Activated T-helper 2 cell treated with anti-CD3 and anti-CD28 coated beads, Interferon-gamma antibody, Interleukin-2, Interleukin-4, amounts not matched to agents 10 μg/mL and 5 μg/mL and 100 μg/mL, durations not matched to agents 14 hours and 24 hours and 36 hours (primary cell): ENCODE measurements at places on chromosomes 16 and 17.
A peak's percentile ranks its signal among the peaks of the same experiment; 100 is the strongest.

- no peak overlapping the region for H3K4me3 ChIP-seq
- H3K27me3 ChIP-seq = no peaks in the 10 kb centered on the region
- H3K4me1 ChIP-seq = peaks cover 7% of the 10 kb centered on the region
- H3K27ac ChIP-seq = no peak overlapping the region
- DNase-seq = no peak
Measured at GRCh38 chr17:21173543-21173942, 40.4 kb downstream of the TMEM11 start.

DNA sequence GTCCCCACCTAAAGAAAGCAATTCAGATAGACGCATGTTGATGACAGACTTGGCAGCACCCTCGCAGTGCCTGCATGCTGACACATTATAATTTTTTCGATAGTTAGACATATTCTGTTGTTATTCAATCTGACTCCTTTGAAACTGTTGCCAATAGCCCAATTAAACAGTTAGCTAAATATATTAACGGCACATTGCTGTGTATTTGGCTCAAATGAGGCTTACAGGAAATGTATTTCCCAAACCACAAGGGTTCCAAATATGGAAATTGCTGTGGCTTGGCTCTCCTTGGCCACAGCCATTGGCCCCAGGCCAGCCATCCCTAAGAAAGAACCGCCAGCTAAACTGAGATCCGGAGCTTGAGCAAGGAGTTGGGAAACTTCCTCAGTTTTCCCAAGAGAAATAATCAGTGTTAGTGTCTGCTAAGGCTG, 31.1 kb downstream of the C16orf82 start:
- H3K27me3 ChIP-seq = peaks cover 24% of the 10 kb centered on the region
- no peak overlapping the region for H3K27ac ChIP-seq
- no peak overlapping the region for H3K4me3 ChIP-seq

DNA sequence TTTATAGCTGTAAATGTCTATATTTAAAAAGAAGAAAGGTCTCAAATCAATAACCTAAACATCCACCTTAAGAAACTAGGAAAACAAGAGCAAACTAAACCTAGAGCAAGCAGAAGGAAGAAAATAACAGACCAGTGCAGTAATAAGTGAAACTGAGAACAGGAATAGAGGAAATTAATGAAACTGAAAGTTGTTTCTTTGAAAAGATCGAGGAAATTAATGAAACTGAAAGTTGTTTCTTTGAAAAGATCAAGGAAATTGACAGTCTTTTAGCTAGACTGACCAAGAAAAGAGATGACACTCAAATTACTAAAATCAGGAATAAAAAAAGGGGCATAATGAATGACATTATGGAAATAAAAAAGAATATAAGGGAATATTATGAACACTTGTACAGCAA, 46.4 kb downstream of the SLFN5 start:
- H3K27me3 ChIP-seq = peaks cover 29% of the 10 kb centered on the region
- H3K4me3 ChIP-seq = peak overlapping the region; percentile 34
- no peak for DNase-seq
- peaks cover 12% of the 10 kb centered on the region for H3K36me3 ChIP-seq
- peaks cover 42% of the 10 kb centered on the region for H3K4me1 ChIP-seq
- H3K27ac ChIP-seq = peak overlapping the region; percentile 29

- H3K4me1 ChIP-seq = no peaks in the 10 kb centered on the region
- DNase-seq = no peak
- H3K4me3 ChIP-seq = no peak overlapping the region
Measured at GRCh38 chr17:71192039-71192555, 928.7 kb upstream of the SOX9 start.

DNA sequence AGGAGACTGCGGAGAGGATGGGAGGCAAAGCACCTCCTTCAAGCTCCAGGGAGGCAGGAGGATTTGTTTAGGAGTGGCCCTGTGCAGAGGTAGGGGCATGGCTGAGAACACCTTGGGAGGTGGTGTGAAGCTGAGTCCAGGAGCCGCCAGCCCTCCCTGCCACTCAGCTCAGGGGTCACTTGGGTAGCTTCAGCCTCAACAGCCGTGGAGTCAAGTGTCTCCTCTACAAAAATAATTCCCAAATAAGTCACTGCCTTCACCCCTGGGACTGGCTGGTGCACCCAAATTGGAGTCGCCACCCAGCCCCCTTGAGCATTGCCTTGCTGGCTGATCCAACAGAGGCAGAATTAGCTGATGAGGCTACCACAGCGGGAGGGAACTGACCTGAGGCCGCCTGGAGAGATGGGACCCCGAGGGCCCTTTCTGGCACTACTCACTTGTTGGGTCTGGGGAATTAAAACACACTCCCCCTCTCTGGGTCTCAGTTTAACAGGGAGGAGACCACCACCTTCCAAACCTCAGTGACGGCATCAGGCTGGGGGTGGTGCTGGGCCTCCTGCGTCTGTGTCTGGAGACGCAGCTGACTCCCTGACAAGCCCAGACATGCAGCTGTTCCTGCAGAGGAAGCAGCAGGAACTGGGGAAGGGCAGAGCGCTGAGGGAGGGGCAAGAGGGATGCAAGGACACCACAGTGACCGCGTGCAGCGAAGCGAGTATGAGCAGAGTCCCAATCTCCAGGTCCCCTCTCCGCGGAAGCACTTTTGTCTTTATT, 87.9 kb upstream of the TOB1 start:
- H3K4me1 ChIP-seq = peaks cover 9% of the 10 kb centered on the region
- no peak for DNase-seq
- H3K36me3 ChIP-seq = no peaks in the 10 kb centered on the region

DNA sequence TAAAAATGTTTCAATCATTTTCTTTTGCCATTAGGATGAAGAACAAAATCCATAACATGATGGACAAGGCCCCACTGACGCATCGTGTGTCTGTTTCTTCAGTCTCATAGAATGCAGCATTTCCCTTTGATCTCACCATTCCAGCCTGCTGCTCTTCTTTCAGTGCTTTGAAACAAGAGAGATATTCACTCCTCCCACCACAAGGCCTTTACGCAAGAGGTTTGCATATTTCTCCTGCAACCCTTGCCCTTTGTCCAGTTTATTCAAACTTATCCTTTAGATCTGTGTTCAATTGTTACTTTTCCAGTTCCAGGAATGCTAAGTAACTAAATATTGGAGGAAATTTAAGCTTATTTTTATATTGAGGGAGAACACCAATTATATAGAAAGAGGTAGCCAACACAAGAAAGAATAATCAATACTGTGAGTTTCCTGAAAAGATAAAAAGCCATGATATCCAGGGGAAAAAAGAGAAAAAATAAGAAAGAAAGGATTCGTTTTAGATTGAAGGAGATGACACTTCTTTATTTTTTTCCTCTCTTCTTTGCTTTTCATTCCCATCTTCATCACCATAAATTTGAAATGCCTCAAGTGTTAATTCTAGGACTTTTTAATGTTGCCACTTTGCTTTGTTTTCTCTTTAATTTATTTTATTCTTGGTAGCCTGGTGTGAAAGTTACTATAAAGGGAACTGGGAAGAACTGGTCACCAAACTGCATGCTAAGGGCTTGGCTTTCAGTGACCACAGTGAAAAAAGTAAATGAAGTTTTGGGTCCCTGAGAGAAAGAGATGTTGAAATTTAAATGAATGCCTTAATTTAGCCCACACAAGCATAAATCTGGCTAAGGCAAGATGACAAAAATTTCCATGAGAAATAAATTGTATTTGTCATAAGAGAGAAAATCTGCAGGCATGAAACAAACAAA, 102.1 kb downstream of the KIF2B start:
- no peaks in the 10 kb centered on the region for H3K27me3 ChIP-seq
- H3K4me1 ChIP-seq = no peaks in the 10 kb centered on the region
- DNase-seq = no peak
- no peaks in the 10 kb centered on the region for H3K36me3 ChIP-seq
- H3K27ac ChIP-seq = no peak overlapping the region

DNA sequence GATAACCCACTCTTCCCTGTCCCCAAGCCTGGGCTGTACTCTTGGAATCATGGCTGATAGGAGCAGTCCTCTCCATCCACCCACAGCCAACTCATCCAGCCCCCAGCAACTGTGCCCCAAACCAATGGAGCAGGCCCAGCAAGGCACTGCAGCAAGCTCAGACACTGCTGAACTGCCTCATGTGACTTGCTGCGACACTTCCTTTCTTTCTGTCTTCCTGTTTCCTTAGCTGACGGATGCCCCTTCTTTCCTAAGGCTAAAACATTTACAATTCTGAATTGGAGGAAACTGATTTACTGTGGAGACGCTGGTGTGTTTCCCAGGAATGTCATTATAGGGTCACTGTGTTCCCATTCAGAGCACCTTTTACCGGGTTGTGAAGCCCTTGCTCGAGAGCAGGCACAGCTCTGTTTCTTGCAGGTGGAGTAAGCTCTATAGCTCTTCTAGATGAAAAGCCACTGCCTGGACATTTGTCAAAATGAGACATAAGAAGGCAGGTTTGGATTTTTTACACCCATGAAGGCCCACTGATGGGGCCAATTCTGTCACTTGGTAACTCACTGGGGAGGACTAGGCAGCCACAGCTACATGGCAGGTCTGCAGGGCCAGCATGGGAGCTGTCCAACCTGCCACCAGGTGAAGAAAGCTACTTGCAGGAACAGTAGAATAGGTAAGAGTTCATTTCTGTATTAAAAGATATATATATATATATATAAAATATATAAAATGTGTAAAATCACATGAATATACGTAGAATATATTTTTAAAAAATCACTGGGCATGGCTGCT, 27.4 kb downstream of the TMEM11 start:
- H3K4me3 ChIP-seq = no peak overlapping the region
- no peak overlapping the region for H3K27ac ChIP-seq
- H3K36me3 ChIP-seq = peaks cover 30% of the 10 kb centered on the region
- peaks cover 5% of the 10 kb centered on the region for H3K4me1 ChIP-seq
- no peaks in the 10 kb centered on the region for H3K27me3 ChIP-seq
- no peak for DNase-seq

- DNase-seq = peak; percentile 51
- peaks cover 14% of the 10 kb centered on the region for H3K36me3 ChIP-seq
- no peak overlapping the region for H3K4me3 ChIP-seq
- H3K27me3 ChIP-seq = no peaks in the 10 kb centered on the region
Measured at GRCh38 chr17:78842881-78843565, 2.4 kb upstream of the USP36 start.

DNA sequence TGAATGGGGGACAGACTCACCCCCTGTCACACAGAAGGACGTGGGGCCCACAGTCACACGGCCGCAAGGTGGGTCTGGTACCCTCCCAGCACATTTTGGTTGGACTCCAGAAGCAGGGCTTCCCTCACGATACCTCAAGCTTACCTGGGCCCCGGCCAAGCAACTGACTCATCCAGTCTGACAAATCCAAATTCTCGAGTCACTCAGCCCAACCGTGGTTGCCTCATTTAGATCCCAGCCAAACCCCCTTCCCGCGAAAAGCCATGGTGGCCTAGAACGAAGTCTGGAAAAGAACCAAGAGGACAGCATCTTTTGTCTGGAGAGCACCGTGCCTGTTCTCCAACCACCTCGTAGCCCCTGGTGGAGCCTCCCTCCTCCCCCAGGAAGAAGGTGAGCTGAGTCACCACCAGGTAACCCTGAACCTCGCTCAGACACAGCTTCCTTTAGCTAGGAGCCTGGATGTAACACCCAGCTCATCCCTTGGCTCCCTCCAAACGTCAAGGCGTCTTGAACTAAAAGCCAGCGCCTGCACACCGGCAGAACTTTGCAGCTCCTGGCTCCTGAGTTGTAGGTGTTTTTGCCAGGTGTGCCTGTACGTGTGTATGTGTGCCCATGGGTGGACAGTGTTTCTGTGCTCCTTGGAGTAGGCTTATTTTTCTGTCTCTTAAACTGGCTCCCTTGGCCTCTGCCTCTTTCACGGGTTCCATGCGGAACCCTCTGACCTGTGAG, 78.9 kb downstream of the CMIP start:
- H3K36me3 ChIP-seq = peaks cover 16% of the 10 kb centered on the region
- H3K27ac ChIP-seq = no peak overlapping the region
- H3K27me3 ChIP-seq = no peaks in the 10 kb centered on the region
- H3K4me1 ChIP-seq = peaks cover 71% of the 10 kb centered on the region

DNA sequence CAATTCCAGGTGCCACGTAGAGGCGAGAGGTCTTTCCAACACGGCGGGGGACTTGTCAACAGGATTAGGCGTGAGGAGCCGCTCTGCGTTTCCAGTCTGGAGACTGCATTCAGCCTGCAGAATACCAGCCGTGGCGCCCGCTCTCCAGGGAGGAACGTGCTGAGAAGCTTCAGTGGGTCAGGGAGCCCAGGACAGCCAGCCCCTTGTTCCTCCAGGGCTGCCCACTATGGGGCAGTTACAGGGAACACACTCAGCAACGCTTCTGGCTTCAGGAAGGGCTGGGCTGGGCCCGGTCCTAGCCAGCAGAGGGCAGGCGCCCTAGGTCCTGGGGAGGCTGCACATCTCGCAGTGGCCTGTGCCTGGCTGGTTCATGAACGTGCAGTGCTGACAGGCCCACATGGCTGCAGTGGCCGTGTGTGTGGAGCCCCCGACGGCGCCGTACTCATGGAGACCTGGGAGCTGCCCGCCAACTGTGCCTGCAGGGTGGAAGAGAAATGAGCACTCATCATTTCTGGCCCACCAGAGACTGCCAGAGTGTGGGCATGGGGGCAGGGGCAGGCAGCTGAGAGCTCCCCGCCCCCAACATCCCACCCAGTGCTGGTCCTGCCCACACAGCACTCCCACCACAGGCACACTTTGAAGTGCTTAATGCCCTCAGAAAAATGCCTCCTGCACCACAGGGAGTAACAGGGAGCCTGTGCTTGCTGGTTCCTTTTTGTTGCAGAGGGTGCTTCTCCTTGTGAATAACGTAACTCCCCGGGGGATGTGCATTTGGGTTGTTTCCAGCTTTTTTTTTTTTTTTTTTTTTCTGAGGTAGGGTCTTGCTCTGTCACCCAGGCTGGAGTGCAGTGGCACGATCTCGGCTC, 7.0 kb upstream of the FAAP100 start:
- peaks cover 3% of the 10 kb centered on the region for H3K4me1 ChIP-seq
- H3K4me3 ChIP-seq = no peak overlapping the region
- peaks cover 45% of the 10 kb centered on the region for H3K36me3 ChIP-seq
- no peaks in the 10 kb centered on the region for H3K27me3 ChIP-seq
- no peak overlapping the region for H3K27ac ChIP-seq
- no peak for DNase-seq

DNA sequence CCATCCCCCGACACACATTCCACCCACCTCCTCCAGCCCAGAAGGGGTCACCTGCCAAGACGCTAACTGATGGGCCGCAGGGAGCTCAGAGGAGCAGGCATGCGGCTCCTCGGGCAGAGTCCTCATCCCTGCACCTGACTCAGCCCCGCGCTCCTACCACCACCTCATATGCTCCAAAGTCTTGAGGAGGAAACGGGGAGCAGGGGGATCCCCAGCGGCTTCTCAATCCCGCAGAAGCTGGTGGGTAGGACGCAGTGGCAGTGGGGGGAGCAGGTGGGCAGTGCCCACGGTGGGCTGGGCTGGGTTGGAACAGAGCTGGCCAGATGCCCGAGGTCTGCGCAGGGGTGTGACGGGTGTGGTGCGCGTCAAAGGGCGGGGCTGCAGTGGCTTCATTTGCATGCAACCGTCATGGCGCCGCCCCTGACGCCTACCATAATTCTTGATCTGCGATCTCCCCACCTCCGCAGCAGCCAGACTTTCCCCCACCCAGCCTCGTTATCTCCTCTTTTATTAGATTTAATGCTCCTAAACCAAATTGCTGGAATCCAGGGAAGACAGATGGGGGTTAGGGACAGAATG, 39.0 kb upstream of the EMP2 start:
- H3K36me3 ChIP-seq = no peaks in the 10 kb centered on the region
- H3K27ac ChIP-seq = no peak overlapping the region
- H3K4me3 ChIP-seq = peak overlapping the region; percentile 5
- H3K27me3 ChIP-seq = peaks cover 7% of the 10 kb centered on the region
